H4 (cell line): ENCODE measurements at places on chromosomes 4 and X. TPM values are rescaled to one million over a fixed set of nuclear protein-coding genes. Genes with fewer than 3 reads are reported as not detected.

The XK gene
- total RNA-seq = 1.6 and 2.3 TPM in 2 replicates

The GPR78 gene
- total RNA-seq = 0.41 TPM in 1 of 2 replicates, not detected in the other

The APLN gene
- total RNA-seq = 0.19 and 0.74 TPM in 2 replicates

The EDA gene
- 1.1 and 1.5 TPM in 2 replicates for total RNA-seq

The TADA2B gene
- 5.8 and 6.9 TPM in 2 replicates for total RNA-seq

The ARMCX4 gene
- total RNA-seq = 0.37 and 1.9 TPM in 2 replicates
